ENCODE measurements at places on chromosomes 11 and 22. TPM values are rescaled to one million over a fixed set of nuclear protein-coding genes. Genes with fewer than 3 reads are reported as not detected.

- peak; percentile 42 for DNase-seq
Observed at GRCh38 chr11:13669544-13670488, 1.3 kb downstream of the FAR1 start.

GRCh38 chr11:133559382-133559781 is 27.1 kb upstream of the OPCML start:
- no peak for DNase-seq

- DNase-seq = peak; percentile 55
Observed at GRCh38 chr11:110447897-110448745, 18.4 kb downstream of the FDX1 start.

- DNase-seq = no peak
Observed at GRCh38 chr11:5531053-5531831, 14.7 kb upstream of the UBQLNL start.

DNA sequence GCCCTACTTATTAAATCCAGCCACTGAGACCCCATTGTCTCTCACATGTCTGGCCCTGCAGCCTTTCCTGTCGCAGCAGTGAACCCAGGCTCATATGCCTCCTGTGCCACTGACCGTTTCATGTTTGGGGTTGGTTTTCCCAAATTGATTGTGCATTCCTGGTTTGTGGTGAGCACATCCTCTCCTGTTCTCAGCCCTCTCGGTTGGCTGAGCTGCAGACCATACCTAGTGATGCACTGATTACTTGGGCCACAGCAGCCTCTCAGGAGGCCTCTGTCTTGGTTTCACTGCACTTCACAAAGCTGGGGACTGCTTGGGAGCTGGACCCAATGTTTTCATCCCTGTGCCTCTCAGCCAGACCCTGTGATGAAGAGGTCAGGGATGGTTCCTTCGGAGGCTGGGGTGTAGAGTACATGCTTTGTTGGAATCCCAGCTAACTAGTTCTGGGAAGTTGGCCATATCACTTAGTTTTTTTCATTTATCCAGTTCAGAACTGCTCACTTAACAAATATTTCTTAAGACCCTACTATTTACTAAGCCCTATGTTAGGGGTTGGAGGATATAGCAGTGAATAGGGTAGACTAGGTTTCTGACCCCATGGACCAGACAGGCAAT is 30.9 kb downstream of the PARVA start:
- no peak for DNase-seq

- DNase-seq = peak; percentile 13
Observed at GRCh38 chr11:48081151-48082010, 101.0 kb downstream of the PTPRJ start.

- DNase-seq = no peak
Observed at GRCh38 chr11:2435288-2436012, 8.9 kb downstream of the TRPM5 start.

DNA sequence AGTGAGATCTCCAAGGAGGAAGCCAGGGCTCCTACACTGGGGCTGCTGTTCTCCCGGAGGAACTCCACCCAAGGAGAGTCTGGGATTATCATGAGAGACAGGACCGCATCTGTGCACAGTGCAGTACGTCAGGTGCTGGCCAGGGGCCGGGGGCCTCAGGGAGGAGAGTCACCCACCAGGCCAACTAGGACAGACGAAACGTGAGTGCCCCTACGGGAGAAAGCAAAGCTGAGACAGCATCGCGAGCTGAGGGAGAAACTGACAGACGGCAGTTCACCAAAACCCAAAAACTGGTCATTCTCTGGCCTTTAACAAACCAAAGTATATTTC is 273.4 kb downstream of the BRD1 start:
- no peak for DNase-seq

DNA sequence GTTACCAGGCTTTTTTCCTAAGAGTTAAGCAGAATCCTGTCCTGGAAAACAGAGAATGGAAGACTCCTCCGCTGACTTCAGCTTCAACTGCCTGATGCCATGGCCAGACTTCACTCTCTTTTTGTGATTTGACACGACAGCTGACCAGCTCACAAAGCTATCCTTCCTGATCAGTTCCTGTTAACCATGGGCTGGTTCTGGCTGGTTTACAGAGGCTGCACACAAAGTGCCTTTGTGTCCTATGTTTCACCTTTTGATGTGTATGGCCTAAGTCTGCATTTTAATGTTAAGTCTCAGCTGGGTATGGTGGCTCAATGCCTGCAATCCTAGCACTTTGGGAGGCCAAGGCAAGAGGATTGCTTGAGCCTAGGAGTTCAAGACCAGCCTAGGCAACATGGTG is 11.1 kb downstream of the FOLR3 start:
- no peak for DNase-seq

DNA sequence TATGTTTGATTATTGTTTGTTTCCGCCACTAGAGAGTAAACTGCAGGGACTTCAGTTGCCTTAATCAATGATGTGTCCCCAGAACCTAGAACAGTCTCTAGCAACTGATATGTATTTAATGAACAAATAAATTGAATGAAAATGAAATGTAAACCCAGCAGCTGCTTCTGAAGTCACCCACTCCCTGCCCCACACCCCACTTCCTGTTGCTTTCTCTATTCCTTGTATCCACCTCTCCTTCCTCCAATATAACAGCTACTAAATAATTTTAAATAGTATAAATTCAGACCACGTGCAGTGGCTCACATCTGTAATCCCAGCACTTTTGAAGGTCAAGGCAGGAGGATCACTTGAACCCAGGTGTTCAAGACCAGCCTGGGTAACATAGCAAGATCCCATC is 15.8 kb downstream of the MYH9 start:
- DNase-seq = peak; percentile 23

GRCh38 chr22:25081409-25081824 is 118.2 kb upstream of the CRYBB3 start:
- peak; percentile 30 for DNase-seq

GRCh38 chr11:126207896-126208295 is 3.6 kb downstream of the RPUSD4 start:
- no peak for DNase-seq

GRCh38 chr11:104704146-104704830 is 194.0 kb downstream of the CASP12 start:
- DNase-seq = no peak

GRCh38 chr22:29914991-29915533 is 32.1 kb downstream of the MTMR3 start:
- no peak for DNase-seq

- no peak for DNase-seq
Observed at GRCh38 chr11:133522344-133522743, 10.0 kb downstream of the OPCML start.

- no peak for DNase-seq
Observed at GRCh38 chr11:119788911-119789560, 60.0 kb upstream of the NECTIN1 start.

DNA sequence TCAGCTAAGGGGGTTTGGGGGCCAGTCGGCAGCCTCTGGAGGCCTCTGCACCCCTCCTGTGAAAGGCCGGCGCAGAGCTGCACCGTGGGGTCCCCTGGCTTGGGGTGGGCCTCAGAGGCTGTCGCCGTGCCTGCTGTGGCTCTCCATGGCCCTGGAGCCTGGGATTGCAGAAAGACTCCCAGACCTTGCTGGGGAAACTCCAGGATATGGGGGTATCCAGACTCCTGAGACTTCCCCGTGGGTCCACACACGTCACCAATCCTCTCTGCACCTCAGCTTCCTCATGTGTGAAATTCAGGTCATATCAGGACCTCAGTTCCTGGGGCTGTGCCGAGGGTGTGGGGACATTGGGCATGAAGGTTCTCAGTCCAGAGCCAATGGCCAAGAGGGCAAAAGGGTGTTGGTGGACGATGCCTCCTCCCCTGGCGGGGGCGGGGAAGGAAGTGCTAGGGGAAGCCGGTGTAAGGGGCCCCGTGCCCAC is 97.1 kb downstream of the KCNQ1 start:
- no peak for DNase-seq

DNA sequence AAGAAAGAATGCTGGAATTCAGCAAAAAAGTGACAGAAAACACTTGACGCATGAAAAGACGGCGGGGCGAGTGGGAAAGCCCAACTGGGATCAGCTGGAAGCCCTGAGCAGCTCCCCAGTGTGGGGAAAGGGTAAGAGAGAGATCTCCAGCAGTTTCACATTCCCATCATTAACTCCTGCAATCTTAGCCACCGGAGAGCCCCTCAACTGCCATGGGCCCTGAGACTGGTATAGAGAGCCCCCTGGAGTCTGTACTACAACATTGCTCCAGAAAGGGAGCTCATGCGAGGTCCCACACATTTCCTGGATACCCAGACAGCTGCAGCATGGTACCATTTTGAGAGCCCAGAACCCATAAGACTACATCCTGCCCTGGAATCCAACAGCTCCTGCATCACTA is 31.1 kb downstream of the MRGPRX4 start:
- peak; percentile 10 for DNase-seq

GRCh38 chr11:130721023-130721681 is 195.1 kb downstream of the SNX19 start:
- no peak for DNase-seq

DNA sequence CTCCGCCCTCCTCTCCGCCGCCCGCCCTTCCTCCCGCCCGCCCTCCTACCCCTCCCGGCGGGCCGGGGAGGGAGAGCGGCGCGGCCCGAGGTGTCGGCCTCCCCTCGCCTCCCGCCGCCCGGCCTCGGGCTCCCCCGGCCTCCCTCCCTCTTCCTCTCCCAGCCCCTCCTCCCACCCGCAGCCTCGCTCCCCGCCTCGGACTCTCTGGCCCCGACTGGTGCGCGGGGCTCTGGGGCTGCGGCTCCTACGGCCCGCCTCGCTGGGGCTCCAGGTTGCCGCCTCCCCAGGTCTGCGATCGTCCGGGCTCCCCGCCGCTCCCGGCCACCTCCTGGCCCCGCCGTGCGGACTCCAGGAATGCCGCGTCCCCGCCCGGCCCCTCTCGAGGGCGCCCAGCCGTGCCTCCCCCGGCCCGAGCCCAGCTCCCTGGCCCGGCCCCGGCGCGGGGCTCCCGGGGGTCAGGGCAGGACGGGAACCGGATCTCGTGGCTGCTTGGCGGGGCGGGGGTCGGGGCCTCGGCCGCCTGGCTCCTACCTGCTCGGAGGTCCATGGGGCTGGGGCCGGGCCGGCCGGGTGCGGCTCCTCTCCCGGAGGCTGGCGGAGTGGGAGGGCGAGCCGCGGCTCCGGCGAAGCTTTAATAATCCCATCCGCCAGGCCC is at the start of gene CLCF1:
Gene CLCF1 (minus strand): TSS at position 606 of the 655 bp plus-strand sequence. CDS start 59 bp downstream, at position 547.
- no peak for DNase-seq

The PTPRJ gene
- total RNA-seq = 1.6 TPM

The PTPMT1 gene
- total RNA-seq = 124 TPM

The PAX6 gene
- total RNA-seq = not detected

The PRMT3 gene
- 31.6 TPM for total RNA-seq

The TXN2 gene
- 17.9 TPM for total RNA-seq

The ACR gene
- not detected for total RNA-seq

The SPTBN2 gene
- 67.3 TPM for total RNA-seq

The WNT7B gene
- total RNA-seq = 23.9 TPM

The TRIM48 gene
- not detected for total RNA-seq

All from bronchial epithelial cell (primary cell).